ENCODE measurements at places on chromosomes 12 and 14.
A peak's percentile ranks its signal among the peaks of the same experiment; 100 is the strongest.

- DNase-seq = no peak
Measured at GRCh38 chr14:68666899-68667298, 126.0 kb downstream of the ZFP36L1 start.

DNA sequence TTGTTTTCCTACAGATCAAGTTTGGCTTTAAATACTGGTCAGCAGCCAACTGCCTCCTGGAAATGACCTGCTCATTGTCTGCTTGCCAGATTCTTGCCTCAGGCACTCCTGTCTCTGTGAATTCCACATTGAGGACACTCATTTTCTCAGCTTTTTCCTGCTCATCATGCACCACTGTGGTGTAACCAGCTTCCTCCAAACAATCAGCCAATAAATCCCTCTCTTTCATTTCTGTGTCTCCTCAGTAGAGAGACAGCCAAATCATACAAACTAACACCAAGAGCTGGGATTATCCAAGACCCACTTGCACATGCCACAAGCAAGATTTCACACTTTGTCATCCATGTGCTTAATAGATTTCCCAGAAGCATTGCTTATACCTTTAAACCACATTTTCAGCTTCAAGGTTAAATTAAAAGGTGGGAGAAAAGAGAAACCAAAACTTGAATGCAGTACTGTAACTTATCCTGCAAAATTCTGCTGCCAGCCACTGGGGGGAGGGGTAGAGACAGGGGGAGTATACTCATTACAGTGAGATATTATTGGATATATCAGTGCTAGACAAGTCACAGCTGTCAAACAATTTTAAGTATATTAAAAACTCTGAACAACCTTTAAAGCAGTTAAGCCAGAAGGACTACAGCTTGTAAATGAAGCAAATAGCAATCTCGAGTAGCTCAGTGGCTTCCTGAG lies 105.0 kb downstream of the PPP2R5E start:
- no peak for DNase-seq

DNA sequence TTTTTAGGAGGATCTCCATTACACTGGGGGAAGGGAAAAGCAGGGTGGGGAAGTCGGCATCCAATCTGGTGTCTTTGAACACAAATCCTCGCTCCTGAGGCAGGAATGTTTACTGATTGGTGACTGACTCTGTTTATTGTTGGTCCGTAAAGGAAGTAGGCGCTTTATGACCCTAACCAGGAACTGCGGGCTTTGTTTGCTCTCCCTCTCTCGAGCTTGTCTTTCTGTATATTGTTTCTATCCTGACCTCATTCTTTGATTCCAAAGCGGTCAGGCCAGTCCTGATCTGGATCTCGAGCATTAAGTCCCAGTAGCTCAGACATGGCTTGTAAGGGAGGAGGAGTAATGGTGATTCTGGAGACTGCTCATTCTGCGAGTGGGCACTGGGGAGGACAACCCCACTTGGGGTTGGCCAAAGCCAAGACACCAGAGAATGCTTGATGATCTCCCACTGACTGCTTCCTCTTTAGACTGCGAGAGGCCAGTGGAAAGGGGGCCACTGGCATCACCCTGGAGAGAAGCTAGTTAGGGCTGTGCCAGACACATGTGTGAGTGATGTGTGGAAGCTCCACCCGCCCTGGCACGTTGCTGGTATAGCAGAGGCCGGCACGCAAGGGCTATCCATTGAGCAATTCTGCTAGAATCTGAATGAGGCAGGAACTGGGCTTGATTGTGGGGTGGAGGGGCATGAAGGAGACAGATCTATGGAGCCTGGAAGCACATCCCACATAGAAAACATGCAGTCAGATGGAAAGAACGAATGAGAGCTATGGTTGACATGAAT lies 194.6 kb downstream of the PAX9 start:
- DNase-seq = no peak

DNA sequence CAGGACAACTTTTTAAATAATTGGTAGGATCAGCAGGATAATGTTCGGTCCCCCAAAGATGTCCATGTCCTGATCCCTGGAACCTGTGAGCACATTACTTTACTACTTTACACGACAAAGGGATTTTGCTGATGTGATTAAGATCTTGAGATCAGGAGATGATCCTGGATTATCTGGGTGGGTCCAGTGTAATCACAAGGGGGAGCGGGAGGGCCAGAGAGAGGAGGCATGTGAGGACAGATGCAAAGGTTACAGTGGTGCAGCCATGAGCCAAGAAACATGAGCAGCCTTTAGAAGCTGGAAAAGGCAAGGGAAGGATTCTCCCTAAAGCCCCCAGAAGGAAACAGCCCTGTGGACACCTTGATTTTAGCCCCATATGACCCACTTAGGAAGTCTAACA lies 33.1 kb downstream of the KCNK10 start:
- DNase-seq = no peak

DNA sequence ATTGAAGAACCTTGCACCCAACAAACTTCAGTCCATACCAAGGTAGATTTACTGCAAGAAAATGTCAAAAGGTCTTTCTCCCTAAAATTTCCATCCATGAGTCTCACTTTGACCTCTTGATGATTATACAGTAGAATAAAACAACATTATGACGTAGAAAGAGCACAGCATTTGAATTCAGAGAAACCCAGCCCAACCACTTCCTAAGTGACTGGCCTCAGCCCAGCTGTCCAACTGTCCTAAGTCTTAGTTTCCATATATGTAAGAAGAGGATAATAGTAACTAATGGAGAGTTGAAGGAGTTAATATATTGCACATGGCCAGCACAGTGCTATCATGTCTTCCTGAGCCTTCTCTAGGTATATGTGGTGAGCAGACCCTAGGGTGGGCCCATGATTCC lies 41.0 kb upstream of the NELL2 start:
- no peak for DNase-seq

DNA sequence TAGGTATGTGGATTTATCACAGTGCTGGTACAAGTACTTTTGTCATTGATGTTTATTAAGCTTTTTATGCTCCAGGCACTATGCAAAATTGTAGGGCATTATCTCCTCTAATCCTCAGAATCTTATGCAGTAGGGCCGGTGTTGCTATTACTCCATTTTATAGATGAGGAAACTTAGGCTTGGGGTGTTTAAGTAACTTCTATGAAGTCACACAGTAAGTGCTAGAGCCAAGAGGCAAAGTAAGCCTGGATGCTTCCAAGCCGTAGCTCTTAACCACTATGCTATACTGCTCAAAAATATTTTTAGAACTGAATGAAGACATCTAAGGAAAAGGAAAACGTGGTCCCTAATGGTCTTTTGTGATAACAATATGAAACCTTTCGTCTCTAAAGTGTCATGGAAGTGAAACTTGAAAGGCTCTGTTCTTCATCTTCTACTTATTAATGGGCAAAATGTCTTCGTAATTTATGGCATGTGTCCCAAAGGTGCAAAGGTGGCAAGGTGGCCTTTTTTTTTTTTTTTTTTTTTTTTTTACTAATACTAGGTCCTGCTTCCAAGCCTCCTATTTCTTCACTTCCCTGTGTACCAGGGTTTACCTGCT lies 85.2 kb downstream of the ETV6 start:
- no peak for DNase-seq

DNA sequence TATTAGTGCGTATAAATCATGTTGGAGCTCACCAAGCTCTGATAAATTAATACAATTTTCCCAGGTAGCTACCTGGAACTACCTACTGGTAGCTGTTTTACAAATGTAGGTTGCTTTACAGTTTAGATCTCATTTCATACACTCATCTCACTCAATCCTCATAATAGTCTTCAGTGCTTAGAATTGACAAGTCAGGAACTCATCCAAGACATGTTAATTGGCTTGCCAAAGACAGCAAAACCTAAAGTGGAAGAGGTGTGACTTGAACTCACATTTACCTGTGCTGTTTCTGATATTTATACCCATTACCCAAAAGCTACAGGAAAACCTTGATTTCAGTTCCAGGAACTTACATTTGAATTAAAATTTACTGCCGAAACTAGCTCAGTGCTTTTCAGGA lies 296.7 kb downstream of the DIO2 start:
- DNase-seq = no peak

- no peak for DNase-seq
Measured at GRCh38 chr12:12216349-12217017, 50.4 kb downstream of the LRP6 start.

DNA sequence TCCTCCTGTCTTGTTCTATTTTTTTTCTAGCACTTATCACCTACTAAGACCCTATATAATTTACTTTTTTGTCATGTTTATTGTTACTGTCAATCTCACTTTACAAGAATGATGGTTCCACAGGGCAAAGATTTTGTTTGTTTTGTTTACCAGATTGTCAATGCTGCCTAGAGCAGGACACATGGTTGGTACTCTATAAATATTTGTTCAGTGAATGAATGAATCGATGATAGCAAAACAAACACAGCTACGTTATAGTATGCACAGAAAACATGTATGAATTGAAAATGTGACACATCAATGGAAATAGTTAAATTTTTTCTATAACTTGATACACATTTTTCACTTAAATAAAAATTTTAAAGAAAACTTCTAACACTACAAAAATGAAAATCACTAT lies 67.1 kb upstream of the KRR1 start:
- no peak for DNase-seq

- no peak for DNase-seq
Measured at GRCh38 chr12:116320791-116321217, 43.3 kb upstream of the MED13L start.

- DNase-seq = no peak
Measured at GRCh38 chr14:75196468-75196867, 20.1 kb upstream of the TMED10 start.

DNA sequence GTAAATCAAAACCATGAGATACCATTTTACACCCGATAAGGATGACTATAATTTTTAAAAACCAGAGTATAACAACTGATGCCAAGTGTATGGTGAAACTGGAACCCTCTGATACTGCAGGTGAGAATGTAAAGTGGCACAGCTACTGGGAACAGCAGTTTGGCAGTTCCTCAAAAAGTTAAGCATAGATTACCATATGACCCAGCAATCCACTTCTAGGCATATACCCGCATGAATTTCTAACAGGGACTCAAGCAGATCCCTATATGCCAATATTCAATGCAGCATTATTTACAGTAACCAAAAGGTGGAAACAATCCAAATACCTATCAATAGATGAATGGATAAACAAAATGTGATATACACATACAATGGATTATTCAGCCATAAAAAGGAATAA lies 57.4 kb downstream of the BAZ1A start:
- DNase-seq = no peak

GRCh38 chr12:110007881-110008280 lies 8.7 kb downstream of the ANKRD13A start:
- no peak for DNase-seq

DNA sequence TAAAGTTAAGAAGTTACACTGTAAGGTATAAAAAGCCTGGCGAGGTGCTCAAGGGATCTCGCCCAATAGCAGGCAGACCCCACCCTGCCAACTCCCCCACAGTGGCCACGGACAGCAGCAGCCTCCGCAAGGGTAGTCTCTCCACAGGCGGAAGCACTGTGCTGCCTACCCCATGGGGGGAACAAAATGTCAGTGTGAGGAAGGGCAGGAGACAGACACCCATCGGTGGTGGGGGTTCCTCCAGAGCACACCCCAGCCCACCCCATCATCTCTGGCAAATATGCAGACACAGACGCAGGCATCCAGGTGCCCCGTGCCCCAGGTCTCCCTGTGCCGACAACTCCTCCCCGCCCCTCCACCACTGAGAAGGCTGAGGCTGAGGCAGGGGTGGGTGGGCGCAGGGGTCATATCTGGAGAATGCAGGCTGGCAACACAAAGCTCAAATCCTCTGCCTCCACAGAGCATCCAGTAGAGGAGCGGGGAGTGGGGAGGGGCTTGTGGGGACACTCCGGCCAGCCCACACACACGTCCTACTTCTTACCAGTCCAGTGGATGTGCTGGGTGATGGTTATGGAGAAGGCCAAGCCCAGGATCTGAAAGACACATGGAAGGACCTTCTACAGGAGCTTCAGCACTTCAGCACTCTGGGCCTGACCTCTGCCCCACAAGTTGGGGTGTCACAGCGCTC lies 68.3 kb upstream of the DDX11 start:
- DNase-seq = no peak

DNA sequence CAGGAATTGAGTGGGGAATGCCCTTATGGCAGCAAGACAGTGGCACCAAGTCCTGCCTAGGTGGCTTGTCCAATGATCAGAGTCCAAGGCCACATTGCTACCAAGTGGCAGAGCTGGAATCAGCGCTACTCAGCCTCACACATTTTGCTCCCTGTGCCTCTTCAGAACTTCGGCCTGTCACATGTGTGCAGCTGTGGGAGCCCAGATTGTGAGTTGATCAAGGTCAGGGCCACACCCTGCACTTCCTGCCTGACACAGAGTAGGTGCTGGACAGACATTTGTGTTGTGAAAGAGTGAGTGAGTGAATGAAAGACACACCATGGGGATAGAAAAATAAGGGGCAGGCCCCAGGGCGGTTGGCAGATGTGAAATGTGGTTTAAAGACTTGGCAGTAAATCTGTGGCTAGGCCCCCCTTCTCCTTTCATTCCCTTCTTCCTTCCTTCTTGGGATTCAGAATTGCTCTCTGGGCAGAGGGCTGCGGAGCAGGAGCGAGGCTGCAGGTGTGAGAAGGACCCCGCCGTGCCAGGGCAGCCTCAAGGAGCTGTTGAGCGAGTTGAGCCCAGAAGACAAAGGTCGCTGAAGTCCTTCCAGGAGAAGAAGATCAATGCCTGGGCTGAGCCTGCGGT lies 83.5 kb downstream of the SLC25A47 start:
- DNase-seq = peak; percentile 37

GRCh38 chr14:44896275-44897040 lies 65.3 kb downstream of the KLHL28 start:
- DNase-seq = no peak

DNA sequence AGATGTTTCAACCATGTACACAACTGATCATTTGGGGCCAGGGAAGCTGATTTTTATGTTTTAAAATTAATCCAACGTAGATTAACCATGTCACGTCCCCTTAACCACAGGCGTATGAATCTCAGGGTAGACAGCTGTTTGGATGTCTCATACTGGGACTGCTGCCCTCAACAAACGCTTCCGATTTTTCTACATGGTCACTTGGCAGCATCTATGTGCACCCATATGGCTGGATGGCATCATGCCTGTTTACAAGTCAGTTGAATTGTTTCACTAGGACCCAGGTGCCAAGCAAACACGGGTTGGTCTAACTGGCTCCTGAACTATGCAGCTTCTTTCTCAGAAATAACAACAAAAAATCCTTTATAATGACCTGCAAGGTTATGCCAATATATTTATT lies 393.8 kb downstream of the NPAS3 start:
- no peak for DNase-seq

DNA sequence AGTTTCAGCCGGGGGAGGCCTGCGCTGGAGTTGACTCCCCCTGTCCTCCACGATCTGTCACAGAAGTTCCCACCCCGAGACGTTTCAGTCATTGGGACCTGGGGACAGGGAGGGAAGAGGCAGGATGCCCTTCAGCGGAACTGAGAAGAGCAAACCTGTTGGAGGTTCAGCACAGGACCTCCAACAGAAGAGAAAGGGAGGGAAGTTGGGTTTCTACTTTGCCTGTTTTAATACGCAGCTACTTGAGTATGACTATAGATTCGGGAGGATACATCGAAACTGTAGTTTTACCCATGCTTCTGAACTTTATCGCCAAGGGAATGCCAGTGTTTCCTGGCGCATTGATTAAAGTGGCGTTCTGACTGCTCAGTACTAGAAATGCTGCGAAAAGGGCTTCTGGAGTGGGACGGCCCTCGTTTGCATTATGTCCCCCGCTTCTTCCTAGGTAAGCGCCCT lies 2.3 kb upstream of the DUSP6 start:
- no peak for DNase-seq
